ENCODE measurements at places on chromosomes 3 and 15.

- DNase-seq, result no peak
Measured at GRCh38 chr3:25782636-25782937, 656 bp downstream of the NGLY1 start.

GRCh38 chr15:100903168-100903554 is 16.0 kb upstream of the LRRK1 start:
- no peak for DNase-seq

DNA sequence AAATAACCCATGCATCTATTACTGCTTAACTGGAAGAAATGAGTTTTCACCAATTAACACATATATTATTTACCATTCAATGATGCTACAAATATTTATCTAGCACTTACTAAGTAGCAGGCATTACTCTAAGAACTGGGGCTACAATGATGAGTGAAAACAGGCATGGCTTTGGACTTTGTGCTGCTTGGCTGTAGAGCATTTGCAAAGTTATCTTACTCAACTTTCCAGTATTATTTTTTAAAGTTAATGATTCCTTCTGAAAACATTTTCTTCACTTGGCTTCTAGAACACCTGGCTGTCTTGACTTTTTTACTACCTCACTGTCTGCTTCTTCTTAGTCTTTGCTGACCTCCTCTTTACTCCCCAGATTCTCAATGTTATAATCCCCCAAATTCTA is 1.8 kb downstream of the C3orf33 start:
- no peak for DNase-seq

DNA sequence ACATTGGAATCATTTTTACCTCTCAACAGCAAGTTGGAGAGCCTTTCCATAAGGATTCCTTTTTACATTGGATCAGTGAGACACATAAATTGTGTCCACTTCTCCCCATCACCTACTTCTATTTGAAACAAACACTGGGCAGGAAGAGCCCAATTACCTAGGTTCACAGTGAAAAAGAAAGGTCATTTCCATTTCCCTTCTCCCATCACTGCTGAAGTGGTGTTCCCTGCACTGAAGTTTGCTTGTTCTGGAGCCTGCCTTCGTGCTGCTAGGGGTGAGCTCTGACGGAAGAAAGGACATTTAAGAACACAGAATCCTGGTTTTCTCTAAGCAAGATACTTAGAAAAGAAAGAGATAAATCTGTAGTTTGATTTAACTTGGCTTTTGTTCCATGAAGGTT is 123.8 kb upstream of the ZBTB20 start:
- no peak for DNase-seq

- DNase-seq, result no peak
Measured at GRCh38 chr3:71461749-71462483, 121.6 kb downstream of the FOXP1 start.

DNA sequence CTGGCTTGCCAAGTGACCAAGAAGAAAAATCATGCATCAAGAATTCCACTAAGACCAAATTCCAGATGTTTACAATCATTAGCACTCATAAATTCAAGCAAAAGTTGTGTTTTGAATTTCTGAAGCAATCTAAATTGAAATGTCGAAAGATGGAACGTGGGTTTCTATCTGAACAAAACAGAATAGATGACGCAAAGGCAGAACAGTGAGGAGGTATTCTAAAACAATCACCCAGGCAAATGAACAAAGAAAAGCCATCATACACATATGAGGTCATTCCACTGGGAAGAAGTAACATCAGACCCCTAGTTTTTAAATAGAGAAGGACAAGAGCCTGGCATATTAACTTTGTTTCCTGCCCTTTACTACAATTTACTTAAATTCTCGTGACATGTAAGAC is 58.0 kb downstream of the MCF2L2 start:
- no peak for DNase-seq

- DNase-seq, result no peak
Measured at GRCh38 chr15:36999778-37000177, 100.6 kb downstream of the MEIS2 start.

DNA sequence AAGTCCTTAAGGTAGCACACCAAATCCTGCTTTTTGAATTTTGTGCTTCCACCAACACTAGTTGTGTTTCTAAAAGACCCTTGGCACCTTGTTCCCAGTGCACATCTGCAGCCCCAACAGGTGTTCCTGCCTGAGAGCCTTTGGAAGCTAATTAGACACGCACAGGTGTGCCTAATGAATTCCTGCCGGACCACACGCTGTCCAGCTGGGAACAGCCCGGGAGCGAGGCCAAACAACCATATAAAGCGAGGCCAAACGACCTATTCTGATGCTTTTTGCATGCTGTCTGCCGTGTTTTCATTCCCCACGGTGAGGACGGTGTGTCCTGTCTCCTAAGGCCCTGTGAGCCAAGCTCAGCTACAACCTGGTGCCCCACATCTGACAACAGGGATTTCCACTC is 99.5 kb downstream of the ATG7 start:
- no peak for DNase-seq

GRCh38 chr3:193825617-193826016 is 232.6 kb downstream of the OPA1 start:
- no peak for DNase-seq

- no peak for DNase-seq
Measured at GRCh38 chr15:70604666-70605315, 158.6 kb downstream of the UACA start.

DNA sequence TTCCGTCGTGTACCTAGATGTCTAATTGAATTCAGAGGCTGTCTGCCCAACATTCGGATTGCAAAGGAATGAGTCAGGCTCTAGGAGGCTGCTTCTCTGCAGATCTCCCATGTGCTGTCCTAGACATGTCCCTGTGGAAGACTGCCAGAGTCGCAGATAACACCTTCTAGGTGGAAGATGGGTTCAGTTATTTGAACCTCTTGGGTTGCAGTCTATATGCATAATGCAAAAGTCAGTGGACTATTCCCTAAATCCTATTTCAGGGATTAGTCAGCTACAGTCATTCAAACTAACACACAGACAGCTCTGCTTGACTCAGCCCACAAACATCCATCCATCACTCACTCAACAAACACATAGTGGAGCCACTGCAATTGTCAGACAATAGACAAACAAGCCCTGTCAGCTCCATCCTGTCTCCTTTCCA is 300.0 kb upstream of the CTNNB1 start:
- DNase-seq, result no peak
